ENCODE measurements at places on chromosomes 1 and 21.

DNA sequence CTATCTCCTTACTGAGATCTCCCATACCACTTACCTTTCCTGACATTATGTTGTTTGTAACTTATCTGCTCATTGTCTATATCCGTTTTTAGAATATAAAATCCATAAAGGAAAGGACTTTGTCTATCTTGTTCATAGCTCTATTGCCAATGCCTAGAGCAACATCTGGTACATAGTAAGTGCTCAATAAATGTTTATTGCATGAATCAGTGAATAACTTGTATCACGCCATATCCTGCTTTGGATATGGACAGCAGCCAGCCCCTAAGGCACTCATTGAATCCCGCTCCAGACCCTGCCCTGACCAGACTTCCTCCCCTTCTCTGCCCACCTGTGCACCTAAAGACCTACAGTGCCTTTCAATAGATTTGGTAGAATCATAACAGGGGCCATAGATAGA, 298.1 kb upstream of the PLXNA2 start:
- DNase-seq, result no peak

DNA sequence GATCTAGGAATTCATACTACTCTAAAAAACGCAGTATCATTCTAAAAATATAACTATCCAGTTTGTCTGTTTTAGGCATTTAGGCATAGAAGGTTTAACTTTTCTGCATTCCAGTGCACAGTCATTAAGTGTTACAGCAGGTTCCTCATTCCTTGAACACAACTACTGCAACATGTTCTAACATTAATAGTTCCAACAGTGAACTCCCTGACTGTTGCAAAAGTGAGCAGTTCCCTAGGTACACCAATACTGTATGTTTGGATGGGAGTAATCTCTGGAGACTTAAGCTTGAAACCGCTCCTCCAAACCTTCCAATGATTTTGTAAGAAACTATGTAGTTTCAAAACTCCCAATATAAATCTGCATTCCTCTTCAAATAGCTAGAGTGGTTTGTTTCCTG, 46.2 kb downstream of the UCHL5 start:
- no peak for DNase-seq

DNA sequence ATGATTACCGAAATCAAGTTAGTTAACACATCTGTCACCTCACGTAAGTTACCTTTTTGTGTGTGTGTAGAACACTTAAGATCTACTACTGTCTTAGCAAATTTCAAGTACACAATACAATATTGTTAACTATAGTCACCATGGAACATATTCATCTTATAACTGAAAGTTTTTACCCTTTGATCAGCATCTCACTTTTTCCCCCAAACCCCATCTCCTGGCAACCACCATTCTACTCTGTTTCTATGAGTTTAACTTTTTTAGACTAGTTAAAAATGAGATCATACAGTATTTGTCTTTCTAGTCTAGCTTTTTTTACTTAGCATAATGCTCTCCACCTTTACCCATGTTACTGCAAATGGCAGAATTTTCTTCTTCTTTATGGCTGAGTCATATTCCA, 124.7 kb downstream of the RABGAP1L start:
- no peak for DNase-seq

DNA sequence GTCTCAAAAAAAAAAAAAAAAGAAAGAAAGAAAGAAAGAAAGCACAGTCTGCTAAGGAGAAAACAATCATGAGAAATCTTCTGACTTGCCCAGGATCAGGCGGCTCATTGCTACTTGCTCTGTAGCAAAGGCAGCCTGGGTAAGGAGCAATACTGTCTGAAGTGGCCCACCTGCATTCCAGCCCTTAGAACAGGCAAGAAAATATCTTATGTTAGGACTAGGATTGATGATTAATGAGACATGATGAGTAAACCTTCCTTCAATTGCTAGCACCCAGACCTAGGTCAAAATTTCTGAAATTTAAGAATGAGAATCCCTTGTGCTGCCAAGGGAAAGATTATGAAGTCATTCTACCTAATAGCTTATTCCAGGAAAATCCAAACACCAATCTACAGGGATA, 140.8 kb downstream of the DSCAM start:
- no peak for DNase-seq

DNA sequence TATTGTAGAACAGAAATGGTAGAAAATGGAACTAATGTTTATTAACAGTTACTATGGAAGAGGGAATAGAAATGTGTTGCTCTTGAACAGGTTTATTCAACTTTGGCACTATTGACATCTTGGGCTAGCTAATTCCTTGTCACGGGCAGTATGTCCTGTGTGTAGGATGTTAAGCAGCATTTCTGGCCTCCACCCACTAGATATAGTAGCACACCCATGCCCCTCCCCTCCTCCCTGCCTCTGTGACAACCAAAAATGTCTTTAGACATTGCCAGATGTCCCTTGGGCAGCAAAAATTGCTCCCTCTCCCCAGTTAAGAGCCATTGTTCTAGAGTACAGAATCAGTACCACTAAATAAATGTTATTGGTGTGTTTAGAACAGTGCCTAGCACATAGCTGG, 91.4 kb upstream of the TPTE start:
- no peak for DNase-seq

DNA sequence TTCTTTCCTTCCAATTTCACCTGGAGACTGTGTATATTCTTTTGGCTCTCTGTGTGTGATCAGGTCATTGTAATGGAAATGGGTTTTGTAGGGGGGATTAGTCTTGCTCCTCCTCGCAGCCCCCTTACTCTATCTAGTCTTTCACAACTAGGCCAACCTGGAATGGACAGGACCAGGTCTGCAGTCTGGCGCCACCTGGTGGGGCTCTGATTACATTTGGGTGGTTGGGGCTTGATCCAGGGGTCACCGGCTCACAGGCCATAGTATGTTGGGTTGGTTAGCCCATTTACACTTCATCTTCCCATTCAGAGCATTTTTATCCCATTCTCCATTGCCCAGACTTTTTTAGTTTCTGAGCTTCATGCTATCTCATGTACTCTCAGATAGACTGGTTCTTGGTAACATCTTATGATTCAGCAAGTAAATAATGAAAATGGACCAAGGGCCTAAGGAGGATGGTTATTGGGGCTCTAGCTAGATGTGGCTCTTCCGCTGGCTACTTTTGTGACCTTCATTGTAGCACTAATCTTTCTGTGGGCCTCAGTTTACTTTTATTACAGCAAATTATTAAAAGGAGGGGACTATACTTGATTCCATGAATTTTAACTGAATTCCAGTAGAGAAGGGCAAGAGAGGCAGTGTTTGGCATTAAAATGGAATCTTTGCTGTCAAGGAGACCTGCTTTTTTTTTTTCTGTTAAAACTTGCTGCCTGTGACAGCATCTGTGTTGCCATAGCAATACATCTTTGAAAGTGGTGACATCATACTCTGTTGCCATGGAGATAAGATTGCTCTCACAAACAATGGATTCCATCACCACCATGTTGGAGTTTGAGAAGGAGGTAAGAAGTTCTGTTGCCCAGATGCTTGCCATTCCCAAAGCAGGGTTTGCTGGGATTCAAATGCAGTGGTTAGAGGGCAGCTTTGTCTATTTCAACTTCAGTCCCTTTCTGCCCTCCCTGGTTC, 150.1 kb downstream of the PLXNA2 start:
- DNase-seq, result no peak

- no peak for DNase-seq
Measured at GRCh38 chr1:48206371-48206770, 16.1 kb upstream of the SLC5A9 start.

DNA sequence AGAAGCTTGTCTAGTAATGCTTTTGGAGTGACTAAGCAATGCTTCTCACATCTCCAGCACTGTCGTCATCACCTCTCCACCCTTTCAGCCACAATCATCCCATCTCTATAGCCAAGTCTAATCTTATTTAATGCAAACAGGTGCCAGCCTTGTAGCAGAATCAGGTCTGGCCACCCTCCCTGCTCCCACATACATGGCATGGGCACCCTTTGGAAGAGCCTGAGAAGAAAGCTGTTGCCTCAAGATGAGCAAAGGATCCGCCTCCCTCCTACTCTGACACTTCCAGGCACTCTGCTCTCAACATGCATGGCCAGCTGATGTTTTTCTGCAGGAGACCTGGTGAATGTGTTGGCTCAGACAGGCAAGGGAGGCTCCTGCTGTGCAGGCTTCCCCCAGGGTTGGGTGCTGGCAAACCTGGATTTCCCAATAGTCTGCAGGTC, 113.1 kb upstream of the GRIK3 start:
- no peak for DNase-seq

GRCh38 chr1:220918285-220918951, 39.2 kb downstream of the HLX start:
- DNase-seq, result no peak

DNA sequence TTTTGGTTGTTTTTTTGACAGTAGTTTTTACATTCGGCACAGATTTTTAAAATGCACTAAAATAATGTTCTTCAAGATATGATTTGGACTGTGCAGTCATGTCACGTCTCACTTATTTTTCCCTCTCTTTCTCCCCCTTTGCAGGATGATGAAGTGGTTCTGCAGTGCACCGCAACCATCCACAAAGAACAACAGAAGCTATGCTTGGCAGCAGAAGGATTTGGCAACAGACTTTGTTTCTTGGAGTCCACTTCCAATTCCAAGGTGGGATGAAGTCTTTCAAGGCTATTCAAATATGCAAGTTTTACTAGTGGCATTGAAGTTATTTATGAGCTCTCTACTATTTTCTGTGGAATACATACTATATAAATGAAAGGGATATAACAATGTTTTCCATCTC, 228.4 kb downstream of the RYR2 start:
- no peak for DNase-seq

Data from GF-D8 (cell line).